ENCODE measurements at places on chromosomes 11 and 22. TPM values are rescaled to one million over a fixed set of nuclear protein-coding genes. Genes with fewer than 3 reads are reported as not detected.

- H3K4me1 ChIP-seq = peaks cover 22% of the 10 kb centered on the region
- no peak overlapping the region for H3K27ac ChIP-seq
- peaks cover 5% of the 10 kb centered on the region for H3K36me3 ChIP-seq
- peak; percentile 2 for DNase-seq
Measured at GRCh38 chr11:66847461-66848232, 4.4 kb downstream of the RCE1 start.

The SAA4 gene
- total RNA-seq = not detected

DNA sequence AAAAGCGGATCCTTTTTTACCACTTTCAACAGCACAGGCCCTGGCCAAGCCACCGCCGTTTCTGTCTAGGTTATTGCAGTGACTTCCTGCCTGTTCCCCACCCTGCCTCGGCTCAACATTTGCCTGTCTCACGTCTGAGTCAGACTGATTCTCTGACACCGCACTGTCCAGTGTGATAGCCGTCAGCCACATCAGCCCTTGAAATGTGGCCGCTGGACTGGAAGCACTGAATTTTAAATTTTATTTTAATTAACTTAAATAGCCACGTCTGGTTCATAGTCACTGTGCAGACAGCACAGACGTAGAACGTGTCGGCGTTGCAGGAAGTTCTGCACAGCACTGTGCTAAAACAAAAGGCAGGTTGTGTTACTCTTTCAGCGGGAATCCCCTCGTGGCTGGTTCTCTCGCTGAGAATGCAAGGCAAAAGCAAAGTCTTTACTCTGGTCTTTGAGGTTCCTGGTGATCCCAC, 56.3 kb upstream of the ADSL start:
- peak; percentile 86 for DNase-seq
- H3K4me3 ChIP-seq = peak overlapping the region; percentile 68
- H3K4me1 ChIP-seq = peaks cover 67% of the 10 kb centered on the region
- H3K27ac ChIP-seq = peak overlapping the region; percentile 95
- no peaks in the 10 kb centered on the region for H3K27me3 ChIP-seq

The TSSK2 gene
- total RNA-seq = not detected
